ENCODE measurements at places on chromosomes 6 and 20.
A peak's percentile ranks its signal among the peaks of the same experiment; 100 is the strongest.

GRCh38 chr6:37052027-37052628, 46.7 kb downstream of the FGD2 start:
- no peak for DNase-seq

- DNase-seq: peak; percentile 38
Observed at GRCh38 chr6:169950558-169950957, 199.1 kb downstream of the ERMARD start.

GRCh38 chr6:79072640-79073181, 5.3 kb downstream of the PHIP start:
- DNase-seq: no peak

GRCh38 chr20:42043921-42044320, 425.7 kb upstream of the CHD6 start:
- no peak for DNase-seq

DNA sequence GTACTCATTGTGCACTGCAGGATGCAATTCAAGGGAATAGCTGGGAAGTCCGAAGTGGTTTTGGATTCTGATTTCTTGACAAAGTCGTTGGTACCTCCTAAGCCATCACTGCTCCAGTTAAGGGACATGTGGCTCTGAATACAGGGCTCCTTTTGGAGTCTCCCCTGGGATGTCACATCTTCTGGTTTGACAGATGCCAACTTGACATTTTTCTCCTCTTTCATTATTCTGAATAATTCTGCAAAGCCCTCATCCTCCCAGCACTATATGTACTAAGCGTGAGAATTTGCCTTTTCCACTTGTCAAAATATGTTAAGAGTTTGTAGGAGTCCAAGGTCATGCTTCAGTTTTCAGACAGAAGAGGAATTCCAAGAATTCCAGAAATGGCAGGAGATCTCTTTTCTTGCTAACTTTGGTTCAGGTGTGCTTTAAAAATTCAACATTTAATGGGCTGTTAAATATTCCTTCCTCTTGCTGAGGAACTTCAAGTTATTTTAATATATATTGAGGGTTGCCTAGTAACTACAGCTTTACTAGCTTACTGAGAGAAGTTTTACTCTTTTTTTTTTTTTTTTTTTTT, 38.7 kb downstream of the DOK5 start:
- no peak for DNase-seq

DNA sequence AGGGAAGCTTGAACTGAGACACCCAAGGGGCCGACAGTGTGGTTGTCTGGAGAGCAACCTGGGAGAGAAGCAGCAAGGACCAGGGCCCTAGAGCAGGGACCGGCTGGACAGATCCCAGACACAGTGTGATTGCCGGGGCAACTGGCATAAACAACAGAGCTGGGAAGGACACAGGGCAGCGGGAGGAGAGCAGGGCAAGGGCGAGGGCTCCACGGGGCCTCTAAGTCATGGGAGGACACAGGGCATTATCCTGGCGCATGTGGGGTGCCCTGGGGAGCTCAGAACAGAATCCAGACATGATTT, 31.1 kb upstream of the CCR6 start:
- no peak for DNase-seq

GRCh38 chr6:139591075-139591865, 216.8 kb upstream of the CITED2 start:
- no peak for DNase-seq

DNA sequence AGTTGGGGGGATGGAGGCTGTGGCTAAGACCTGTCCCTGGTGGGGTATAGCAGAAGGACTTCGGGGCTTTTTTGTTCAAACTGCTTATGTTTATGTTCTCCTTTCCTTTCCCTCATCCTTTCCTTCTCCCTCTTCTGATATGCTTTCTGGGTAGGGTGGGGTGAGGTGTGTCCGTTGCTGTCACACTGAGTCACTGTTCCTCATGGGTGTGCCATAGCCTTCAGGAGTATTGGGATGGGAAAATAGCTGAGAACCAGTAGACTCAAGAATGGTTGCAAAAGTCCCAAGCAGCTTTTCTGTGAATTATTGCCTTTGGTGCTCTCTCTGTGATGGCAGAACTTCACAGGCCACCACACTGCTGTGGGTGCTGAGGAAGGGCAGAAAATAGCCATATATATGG, 39.6 kb downstream of the TPD52L1 start:
- DNase-seq: peak; percentile 4

All from SW480 (cell line).